NCI-H1417 (cell line): ENCODE measurements at places on chromosomes 13 and 19.
A peak's percentile ranks its signal among the peaks of the same experiment; 100 is the strongest.

DNA sequence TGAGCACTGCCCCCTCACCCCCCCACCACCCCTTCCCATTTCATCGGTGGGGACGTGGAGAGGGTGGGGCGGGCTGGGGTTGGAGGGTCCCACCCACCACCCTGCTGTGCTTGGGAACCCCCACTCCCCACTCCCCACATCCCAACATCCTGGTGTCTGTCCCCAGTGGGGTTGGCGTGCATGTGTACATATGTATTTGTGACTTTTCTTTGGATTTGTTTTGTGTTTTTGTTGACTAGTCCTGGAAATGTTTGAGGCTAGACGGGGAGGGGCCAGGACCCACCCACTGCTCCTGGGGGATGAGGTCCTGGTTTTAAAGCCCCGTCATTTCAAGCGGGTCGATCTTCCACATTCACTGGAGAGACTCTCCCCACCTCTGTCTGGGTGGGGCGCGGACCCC is 3.0 kb upstream of the TEKTIP1 start:
- DNase-seq, result no peak

DNA sequence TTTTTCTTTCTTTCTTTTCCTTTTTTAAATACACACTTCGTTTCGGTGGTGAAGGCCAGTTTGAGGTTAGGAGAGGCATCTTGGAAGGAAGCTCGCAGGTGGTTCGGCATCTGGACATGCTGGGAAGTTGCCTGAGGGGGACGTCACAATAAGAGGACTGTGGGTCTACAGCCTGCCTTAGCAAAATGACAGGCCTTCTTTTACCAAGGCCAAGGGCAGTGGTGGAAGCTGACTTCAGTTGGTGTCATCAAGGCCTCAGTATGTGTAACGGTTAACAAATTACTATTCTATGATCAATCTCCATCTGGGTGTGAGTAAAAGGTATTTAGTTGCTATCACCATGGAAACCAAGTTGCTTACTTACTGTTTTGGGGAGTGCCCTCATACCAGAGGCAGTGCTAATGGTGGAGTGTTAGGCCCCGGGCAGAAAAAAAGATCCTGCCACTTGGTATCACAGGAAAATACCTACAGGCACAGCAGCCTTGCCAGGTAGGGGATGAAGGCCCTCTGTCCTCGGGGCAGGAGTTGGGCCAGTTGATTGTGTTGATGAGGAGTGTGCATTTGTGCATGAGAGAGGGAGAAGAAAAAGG is 10.3 kb downstream of the ACTN4 start:
- DNase-seq, result no peak

GRCh38 chr13:94140511-94140910 is 339.0 kb downstream of the DCT start:
- DNase-seq, result no peak

DNA sequence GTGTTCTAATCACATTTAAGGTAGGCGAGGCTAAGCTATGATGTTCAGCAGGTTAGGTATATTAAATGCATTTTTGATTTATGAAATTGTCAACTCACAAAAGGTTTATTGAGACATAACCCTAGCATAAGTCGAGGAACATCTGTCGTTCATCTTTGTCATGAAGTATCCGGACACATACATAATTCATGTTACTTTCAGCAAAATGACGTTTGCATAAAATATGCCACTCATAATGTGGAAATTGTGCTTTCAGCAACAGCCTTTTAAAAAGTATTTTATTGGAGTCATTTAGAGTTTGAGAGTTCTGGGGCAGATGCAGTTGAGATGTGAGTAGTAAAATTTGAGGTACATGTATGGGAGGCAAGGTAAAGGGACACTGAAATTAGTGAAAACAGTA is 66.4 kb downstream of the NAA16 start:
- no peak for DNase-seq

DNA sequence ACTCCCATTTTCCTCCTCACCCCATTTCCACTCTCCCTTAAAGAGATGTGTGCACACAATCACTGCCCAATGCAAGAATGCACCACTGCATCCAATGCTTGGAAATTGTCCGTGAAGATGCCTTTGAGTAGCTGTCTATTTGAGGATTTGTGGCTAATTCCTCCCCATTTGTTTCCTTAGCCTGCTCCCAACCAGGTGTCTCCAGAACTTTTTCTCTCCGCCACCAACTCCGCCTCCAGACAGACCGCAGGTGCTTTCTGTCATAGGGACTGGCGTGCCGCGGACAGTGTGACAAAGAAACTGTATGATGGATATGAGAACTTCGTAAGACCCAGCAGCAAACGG is 461 bp upstream of the TM9SF2 start:
- DNase-seq, result no peak

- DNase-seq, result no peak
These were observed 61.6 kb downstream of the ANKRD10 start for GRCh38 chr13:110853235-110853721.

GRCh38 chr13:51532736-51533197 is 51.5 kb upstream of the WDFY2 start:
- no peak for DNase-seq

DNA sequence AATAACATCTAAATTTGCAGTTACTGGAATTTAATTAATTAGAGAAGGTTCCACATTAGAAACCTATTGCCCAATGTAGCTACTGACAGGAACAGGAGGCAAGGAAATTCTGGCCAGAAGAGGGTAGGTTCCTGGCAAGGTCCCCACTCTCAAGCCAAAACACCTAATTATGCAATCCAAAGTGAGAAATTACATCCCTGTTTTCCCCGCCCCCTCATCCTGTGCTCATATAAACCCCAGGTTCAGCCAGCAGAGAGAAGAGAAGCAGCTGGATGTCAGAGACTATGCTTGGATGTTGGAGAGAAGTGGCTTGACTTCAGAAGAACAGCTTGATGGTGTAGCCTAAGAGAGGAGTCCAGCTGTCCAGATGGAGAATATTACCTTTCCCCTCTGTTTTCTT is 951.3 kb upstream of the PRR20A start:
- DNase-seq, result no peak

DNA sequence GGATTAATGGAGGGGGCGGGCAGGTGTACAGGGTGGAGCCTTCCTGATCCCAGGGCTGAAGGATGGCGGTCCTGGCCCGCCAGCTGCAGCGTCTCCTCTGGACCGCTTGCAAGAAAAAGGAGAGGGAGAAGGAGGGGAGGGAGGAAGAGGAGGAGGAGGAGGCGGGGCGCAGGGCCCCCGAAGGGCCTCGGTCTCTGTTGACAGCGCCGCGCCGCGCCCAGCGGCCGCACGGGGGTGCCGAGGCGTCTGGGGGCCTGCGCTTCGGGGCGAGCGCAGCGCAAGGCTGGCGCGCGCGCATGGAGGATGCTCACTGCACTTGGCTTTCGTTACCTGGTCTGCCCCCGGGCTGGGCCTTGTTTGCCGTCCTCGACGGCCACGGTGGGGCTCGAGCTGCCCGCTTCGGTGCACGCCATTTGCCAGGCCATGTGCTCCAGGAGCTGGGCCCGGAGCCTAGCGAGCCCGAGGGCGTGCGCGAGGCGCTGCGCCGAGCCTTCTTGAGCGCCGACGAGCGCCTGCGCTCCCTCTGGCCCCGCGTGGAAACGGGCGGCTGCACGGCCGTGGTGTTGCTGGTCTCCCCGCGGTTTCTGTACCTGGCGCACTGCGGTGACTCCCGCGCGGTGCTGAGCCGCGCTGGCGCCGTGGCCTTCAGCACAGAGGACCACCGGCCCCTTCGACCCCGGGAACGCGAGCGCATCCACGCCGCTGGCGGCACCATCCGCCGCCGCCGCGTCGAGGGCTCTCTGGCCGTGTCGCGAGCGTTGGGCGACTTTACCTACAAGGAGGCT is at the start of gene PPM1N:
Gene PPM1N, plus strand, starts transcription at position 33 of the 785 bp plus-strand sequence. Its CDS starts 30 bp downstream, at position 63.
- DNase-seq, result peak; percentile 64

DNA sequence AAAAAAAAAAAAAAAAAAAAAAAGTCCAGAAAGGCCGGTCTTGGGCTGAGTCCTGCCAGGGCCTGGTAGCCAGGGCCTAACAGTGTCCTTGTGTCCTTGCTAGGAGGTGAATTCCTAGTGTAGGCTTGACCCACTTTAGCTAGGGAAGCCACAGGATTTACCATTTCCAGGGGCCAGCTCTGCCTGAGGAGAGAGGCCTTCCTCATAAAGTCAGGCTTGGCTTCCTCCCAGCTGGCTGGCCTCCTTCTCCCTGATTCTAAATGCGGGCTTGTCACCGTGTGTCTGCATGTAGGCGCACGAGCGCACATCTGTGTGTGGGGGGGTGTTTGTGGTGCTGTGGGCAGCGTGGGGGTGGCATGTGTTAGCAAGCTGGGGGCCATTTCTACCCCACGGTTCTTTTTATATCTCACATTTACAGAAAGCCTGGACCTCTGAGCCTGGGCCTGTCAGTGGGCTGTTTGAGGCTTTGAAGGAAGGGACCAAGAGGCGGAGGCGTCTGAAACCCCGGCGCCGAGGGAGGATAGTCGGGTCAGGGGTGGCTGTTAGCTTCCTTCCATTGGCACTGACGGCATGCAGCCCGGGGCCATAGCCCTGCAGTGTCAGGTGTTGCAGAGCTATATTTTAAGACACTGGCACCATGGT is 31.7 kb downstream of the IER2 start:
- DNase-seq, result no peak

DNA sequence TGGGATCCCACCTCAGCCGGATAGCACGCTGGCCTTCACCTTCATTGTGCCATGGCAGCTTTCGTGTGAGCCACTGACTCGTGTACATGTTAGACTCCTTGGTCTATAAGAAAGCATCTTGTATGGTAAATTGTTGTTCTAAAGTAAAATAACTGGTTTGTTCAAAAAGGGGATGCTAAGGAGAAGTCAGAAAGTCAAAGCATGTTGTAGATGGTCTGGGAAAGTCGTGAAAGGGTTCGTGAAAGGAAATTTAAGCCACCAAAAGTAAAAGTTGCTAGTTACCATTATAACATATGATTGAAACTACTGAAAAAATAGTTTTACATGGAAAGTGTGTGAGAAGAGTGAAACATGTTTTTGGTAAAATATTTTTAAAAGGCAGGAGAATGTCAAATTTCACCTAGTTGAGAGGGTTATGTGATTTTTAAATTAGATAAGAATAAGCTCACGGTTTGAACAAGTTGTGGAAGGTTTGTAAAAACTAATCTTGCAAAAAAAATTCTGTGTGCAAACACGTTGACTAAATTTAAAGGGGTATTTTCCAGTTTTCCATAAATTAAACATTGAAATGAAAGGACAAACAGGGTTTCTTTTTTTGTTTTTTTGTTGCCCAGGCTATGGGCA is 23.4 kb downstream of the DPRX start:
- DNase-seq, result no peak
